ENCODE measurements at places on chromosomes 5 and 9. TPM values are rescaled to one million over a fixed set of nuclear protein-coding genes. Genes with fewer than 3 reads are reported as not detected.
A peak's percentile ranks its signal among the peaks of the same experiment; 100 is the strongest.

GRCh38 chr9:124448019-124448418 is 2.2 kb upstream of the ADGRD2 start:
- no peak for DNase-seq

DNA sequence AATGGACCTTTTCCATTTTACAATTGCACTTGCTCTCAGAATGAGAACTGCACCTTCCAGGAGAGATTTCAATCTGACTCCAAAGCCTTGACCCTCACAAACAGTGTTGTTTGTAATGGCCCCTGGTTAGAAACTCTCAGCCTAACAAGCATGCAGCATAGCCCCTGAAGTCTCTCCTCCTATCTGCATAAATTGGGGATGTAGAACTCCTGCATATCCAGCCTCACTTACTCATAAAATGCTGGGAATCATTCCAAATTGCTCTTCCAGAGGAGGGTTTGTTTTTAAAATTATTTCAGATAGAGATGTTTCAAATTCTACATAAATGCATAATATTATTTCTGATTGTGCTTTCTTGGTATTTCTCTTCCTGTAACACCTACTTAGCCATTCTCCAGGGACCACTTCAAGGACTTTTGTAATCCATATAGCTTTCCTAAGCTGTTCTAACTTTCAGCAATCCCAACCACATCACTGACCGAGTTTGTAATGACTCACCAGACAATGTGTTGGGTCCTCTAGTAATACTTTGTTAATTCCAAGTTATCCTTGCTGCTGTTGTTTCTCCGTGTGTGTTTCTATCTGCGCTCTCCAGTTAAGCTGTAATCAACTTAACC is 143.8 kb upstream of the CCDC152 start:
- DNase-seq = no peak

DNA sequence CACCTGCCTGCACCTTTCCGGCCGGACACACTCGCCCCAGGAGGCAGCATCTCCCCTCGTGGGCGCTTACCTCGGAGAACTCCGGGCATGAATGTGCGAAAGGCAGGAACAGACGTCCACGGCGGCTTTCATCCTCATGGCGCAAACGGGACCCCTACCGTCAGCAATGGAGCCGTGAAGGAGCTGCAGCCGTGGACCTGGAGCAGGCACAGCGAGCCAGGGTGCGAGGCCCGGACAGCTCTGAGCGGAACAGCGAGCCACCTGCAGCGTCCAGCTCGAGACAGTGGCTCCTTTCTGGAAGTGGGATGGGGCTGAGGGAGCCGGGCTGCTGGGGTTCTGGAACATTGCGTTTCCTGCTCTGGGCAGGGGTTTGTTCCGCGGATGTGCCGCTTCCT is 7.8 kb upstream of the SLC6A19 start:
- peak; percentile 89 for DNase-seq

Gene PHF24
- 0.39 TPM for total RNA-seq

GRCh38 chr5:149413477-149414210 is 34.6 kb upstream of the IL17B start:
- no peak for DNase-seq

Gene SPAG8
- total RNA-seq = 0.61 TPM

DNA sequence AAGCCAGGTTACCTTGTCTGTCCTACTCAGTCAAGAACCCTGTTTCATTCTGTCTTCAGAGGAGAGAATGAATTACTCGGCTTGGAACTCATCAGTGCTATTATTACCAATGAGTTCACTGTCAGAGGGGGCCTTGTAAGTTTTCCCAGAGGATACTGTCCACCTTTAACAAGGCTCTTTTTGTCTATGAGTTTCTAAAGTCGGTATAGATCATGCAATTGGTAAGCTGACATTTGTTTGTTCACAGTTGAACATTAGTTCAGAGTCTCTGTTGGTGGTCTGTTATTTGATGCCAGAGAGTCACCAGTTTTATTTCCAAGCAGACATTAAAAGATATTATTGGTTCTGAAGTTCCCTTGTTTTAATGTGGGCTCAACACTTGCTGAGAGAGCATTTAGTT is 58.1 kb upstream of the DHFR start:
- no peak for DNase-seq

- no peak for DNase-seq
Observed at GRCh38 chr5:118228489-118228888, 759.9 kb downstream of the DTWD2 start.

All from mesenteric fat pad (tissue), 1 donor.